ENCODE measurements at places on chromosomes 2 and 18.

DNA sequence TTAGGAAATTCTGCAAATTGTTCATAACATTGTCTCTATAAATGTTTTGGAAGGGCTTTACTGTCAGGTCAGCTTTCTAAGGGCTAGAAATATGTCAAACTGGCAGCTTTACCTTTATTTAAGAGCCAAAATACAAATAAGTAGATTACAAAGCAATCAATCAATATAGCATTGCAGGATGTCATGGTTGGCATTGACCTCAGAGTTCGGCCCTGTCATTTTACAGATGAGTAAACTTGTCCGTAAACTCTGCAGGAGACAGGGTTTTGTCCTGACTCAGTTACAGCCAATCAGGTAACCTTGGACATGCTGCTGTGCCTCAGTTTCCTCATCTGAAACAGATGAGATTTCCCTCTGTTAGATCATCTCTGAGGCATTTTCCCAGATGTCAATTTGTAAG is 25.9 kb upstream of the ZEB2 start:
- DNase-seq, result no peak

GRCh38 chr2:161321944-161322648 is 13.9 kb downstream of the PSMD14 start:
- no peak for DNase-seq

GRCh38 chr2:64203858-64204632 is 59.8 kb upstream of the PELI1 start:
- DNase-seq, result peak; percentile 53

DNA sequence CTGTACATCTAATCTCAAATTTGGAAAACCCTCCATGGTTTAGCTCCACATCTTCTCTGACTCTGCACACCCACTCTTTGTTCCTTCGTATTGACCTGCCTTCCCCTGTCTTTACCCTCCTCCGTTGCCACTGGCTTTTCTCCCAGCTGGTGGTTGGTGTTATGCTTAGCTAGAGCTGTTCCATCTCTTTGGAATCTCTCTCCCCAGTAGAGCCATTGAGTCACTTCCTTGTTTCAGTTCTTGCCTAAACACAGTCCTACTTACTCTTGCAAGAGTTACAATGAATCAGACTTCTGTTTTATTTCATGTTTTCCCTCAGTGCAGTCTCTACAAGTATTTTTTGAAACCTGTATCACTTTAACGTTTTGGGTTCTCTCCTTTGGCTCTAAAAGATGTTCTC is 263.9 kb downstream of the LTBP1 start:
- DNase-seq, result no peak

DNA sequence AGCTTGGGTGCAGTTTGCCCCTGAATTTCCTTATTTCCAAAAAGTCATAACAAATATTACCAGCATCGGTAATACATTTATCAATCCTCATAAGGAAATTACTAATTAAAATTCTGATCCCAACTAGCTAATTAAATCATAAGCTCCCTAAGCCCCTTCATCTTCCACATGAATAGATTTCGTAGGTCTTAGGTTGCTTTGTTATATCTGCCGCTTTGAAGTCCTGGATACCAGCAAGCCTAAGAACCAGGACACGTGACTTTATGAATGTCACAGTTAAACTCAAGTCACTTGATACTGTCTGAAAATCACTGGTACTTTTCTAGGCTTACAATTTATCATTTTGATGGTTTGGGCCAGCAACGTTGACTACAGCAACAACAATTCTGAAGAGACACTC is 134.8 kb upstream of the CAVIN2 start:
- DNase-seq, result no peak

DNA sequence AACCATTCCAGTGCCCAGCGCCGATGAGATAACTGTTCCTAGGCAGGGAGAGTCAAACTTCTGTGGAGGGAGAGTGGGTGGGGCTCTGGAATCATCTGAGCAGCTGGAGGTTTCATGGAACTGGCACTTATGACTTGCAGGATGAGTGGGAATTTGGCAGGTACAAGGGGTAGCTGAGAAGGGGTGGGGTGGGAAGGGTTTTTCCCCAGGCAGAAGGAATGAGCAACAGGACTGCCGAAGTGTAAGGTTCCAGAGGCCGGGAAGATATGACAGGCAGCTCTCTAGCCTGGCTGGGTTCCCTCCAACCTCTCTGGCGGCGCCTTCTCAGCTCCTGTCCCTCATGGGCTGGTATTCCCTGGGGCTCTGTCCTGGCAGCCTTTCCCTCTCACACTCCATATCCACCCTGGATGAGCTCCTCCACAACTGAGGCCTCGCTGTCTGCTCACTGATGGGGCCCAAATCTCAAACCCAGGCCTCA is 2.5 kb upstream of the TET3 start:
- DNase-seq, result no peak

DNA sequence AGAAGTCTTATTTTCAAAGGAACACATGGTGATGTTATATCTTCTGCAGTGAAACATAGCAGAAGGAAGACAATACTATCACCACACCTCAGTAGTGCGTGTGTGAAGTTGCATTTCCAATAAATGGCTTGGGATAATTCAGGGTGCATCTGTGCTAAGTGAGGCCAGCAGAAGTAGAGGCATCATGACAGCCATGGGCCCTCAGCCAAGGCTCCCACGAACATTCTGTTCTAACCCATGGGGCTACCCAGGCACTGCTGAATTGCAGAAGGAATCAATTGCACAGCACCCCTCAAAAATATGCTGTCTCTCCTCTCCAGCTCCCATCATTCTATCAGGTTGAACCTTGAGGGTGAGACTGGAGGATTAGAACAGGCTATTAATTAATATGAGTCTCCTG is 139.5 kb downstream of the RIF1 start:
- DNase-seq, result no peak

DNA sequence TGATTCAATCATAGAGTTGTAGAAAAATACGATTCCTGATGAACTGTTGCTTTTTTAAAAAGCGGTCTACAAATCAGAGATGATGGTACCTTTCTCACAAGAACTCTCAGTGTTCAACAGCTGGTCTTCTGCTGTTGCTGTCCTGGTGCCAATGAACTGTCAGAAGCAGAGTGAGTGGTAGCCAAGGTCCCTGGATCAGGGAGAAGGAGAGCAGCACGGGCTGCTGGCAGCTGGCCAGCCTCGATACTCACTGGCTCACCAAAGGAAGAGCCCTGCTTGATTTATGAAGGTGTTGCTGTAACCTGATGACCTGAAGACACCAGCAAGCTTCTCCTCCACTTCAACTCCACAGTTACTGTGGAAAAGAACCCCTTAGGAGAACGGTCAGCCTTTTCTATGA is 300.8 kb upstream of the SOX11 start:
- no peak for DNase-seq

- no peak for DNase-seq
These were observed 17.9 kb upstream of the SLC9A4 start for GRCh38 chr2:102455061-102455670.

GRCh38 chr2:37629529-37629928 is 41.9 kb downstream of the CDC42EP3 start:
- DNase-seq, result no peak

DNA sequence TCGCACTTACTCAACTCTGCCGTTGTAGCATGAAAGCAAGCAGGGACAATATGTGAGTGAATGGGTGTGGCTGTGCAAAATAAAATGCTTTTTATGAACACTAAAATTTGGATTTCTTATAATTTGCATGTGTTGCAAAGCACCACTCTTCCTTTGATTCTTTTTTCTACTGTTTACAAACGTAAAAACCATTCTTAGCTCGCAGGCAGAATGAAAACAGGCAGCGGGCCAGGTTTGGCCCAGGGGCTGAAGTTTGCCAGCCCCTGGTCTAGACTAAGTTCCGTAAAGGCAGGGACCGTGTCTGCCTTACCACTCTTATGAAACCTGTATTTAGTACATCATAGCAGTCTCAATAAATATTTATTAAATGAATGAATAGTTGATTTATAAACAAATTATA is 83.7 kb upstream of the SPATS2L start:
- no peak for DNase-seq

DNA sequence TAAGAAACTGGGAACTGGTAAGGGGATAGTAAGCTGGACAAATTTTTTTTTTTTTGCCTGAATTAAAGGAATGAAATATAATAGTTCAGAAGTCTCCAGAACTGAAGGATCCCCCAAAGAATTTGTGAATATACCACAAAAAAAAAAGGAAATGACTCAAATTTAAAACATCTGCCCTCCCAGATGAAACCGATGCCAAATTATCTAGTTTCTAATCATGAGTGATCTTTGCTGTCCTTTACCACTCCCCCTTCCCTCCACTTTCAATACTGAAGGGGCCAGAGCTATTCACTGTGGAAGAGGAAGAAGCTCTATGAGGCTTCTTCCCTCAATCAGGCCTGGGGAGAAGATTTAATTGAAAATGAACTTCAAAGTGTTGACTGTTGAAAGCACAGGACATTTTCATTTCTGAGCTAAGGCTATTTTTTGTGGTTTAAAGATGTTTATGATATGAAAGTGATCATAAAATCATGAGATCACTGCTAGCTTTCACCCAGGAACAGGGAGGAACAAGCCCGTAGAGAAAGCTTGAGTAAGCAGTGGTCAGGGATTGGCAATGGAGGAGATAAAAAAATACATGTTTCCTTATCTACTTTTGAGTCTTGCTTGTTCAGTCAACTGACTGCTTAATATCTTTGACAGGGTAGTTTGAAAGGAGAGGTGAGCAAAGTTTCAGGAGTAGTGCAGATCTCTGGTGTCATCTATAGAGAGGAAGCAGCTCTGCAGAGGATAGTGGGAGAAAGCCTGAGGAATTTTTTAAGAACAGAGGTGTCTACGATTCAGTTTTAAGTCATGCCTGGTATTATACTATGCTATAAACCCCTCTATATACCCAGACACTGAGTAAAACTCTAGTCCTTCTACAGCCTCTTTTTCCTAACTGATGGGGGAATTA is 409.5 kb upstream of the FIGN start:
- DNase-seq, result no peak

GRCh38 chr18:12928206-12928605 is 19.6 kb upstream of the SEH1L start:
- DNase-seq, result no peak

DNA sequence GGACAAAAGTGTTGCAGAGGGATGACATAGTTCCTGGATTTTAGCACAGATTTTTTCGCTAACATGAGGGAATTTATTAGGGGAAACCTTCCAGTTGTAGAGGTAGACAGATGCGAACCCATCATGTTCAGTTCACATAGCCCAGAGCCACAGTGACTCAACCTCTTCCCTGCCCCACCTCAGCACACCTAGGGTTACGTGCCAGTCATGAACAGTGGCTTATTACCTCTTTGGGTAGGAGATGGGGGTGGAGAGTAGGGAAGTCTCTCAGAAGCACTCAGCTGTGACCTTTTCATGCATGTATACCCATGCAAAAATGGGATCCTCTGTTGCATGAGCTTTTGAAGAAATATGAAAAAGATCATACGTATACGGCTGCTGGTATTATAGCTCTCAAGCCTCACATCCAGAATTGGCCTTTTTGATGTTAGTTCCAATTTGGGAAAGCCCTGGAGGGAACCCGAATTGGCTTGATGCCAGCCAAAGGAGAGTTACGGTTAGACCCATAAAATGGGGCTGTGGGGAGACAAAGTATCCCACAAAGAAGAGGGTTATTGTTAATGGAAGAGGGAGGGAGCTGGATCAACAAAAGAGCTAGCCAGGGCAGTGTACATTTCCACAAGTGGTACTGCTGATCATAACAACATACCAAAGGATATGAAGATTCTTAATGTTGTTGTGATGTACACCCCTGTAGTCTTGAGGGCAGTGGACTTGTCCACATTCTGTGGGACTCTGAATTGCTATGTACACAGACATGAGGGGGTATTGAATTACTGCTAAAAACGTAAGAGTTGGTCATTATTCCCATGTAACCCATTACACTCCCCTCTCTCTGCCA is 4.9 kb downstream of the TANC1 start:
- no peak for DNase-seq

DNA sequence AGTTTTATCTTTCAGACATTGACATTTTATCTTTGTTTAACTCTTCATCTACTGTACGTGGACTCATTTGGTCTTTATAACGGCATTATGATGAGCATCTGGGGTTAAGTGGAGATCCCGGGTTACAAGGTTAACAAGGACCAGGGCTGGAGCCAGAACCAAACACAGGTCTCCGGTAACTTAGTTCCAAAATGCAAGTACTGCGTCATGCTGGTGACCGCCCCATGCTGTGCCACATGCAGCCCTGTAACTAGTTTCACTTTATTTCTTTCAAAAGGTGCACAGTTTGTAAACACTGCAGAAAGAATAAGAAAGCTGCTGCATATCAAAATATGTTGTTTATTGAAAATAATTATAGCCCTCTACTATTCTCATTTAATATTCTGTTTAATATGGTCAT is 3.1 kb downstream of the SLC5A7 start:
- DNase-seq, result no peak

GRCh38 chr18:44851856-44852621 is 171.4 kb downstream of the SETBP1 start:
- no peak for DNase-seq

- DNase-seq, result no peak
These were observed 265.3 kb upstream of the NXPH2 start for GRCh38 chr2:139045524-139045923.

DNA sequence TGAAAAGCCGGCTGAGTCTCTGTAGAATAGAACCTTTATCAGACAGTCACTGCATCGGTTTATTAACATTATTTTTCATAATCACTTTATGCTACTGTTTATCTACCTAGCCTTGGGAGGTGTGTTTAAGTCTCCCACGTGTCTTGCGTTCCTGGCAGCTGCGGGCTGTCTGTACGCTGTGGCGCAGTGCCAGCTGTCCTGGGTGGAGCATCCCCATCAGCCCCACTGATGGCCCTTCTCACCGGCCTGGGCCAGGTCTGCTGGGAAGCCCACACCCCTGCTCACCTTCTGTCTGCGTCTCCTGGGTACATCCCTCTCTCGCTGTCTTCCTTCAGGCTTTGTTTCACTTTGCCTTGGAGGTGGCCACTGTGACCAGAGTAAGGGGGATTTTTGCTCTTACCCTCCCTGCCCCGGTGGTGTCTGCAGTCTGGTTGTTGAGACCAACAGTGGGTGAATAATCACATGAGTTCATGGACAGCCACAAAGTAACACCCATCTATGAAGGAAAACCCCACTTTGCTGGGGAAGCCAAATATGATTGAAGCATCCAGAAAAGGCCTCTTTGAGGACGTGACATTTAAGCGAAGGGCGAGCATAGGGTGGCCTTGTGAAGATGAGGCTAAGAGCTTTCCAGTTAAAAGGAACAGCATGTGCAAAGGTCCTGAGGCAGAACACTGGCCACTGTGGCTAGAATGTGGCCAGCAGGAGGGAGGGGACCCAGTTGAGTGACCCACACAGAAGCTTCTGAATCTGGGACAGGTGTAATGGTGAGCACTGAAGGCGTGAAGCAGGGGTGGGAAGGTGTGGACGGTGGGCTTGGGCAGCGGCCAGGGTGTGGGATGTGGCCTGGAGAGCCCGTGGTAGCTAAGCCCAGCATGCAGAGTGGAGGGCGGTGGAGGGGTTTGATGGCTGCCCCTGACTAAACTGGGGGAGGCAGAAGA is 41.7 kb downstream of the RAMP1 start:
- no peak for DNase-seq

GRCh38 chr2:147327613-147328012 is 517.2 kb upstream of the ACVR2A start:
- DNase-seq, result no peak

GRCh38 chr2:129490641-129491040 is 488.8 kb upstream of the RAB6C start:
- DNase-seq, result no peak

Measured in T-helper 1 cell (primary cell).